ENCODE measurements at places on chromosomes 3 and 15.

GRCh38 chr3:34405159-34405558, 606.7 kb downstream of the PDCD6IP start:
- DNase-seq: no peak

- DNase-seq: no peak
These were observed 55.8 kb downstream of the SLC41A3 start for GRCh38 chr3:126028096-126028495.

DNA sequence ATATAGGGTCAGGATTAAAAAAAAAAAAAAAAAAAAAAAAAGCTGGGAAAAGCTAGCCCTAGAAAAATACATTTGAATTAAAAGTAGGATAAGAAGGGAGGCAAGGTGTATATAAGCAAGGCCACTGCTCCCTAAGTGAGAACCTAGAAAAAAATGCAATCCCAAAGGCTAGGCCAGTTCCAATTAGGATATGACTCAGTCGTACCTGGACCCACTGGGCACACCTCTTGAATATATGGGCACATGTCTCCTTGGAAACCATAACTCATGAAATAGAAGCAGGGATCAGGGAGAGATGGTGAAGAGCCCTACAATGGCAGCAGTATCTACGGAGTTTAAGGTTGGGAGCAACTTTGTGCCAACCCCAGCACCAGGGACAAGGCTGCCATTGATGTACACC, 314.1 kb upstream of the IL12A start:
- DNase-seq: no peak

DNA sequence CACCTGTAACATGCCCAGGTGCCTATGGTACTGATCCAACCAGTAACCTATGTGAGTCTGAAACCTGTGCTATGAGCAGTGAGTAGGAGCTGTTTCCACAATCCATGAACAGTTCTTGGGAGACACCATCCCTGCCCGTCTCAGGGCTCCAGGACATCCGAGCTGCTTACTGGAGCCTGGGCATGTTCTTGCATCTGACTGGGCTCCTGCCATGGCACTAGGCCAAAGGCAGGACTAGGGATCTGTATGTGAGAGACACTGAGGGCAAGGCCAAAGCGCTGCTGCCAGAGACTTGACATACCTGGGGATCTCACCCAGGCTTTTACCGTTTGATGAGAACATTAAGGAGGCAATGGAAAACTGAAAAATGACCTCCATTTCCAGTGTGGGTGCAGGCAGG, 59.8 kb downstream of the WDR76 start:
- no peak for DNase-seq
